ENCODE measurements at places on chromosomes 12 and 14.

DNA sequence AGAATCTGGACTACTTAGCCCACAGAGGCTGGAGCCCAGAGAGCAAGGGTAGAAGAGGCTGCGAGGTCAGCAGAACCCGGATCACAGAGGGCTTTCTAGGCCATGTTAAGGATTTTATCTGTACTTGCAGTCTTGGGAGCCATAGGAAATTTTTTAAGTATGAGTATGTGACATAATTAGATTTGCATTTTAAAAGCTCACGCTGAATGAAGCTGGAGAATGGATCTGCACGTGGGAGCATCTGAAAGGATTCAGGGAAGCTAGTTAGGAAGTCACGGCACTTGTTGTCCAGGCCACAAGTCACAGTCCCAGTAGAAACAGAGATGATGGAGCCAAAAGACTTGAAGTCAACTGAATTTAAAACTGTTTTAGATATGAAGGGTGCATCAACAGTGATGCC lies 14.1 kb downstream of the CORO1C start:
- no peak for DNase-seq

- DNase-seq, result no peak
Observed at GRCh38 chr12:20451761-20452160, 83.4 kb downstream of the PDE3A start.

- DNase-seq, result peak; percentile 62
Observed at GRCh38 chr12:59403259-59403932, 192.4 kb upstream of the SLC16A7 start.

DNA sequence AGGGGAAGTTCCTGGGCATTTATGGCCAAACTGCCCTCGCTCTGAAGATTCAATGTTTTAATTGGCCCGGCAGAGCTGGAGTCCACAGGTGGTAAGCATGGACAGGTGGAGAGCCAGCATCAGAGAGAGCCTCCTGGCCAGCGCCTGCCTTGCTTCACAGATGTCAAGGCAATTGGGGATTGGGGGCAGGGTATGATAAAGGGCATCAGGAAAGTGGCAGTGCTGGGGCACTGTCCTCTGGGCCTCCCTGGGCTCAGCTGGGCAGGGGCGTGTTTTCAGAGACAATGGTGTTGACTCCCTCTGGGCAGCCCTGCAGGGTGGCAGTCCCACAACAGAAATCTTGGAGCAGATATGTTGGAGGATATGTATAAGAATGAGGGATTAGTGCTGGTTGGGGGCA lies 237.3 kb downstream of the CACNA1C start:
- DNase-seq, result no peak

GRCh38 chr14:50542941-50543418 lies 10.6 kb upstream of the MAP4K5 start:
- DNase-seq, result peak; percentile 74

- DNase-seq, result no peak
Observed at GRCh38 chr12:24728366-24728765, 220.5 kb downstream of the BCAT1 start.

DNA sequence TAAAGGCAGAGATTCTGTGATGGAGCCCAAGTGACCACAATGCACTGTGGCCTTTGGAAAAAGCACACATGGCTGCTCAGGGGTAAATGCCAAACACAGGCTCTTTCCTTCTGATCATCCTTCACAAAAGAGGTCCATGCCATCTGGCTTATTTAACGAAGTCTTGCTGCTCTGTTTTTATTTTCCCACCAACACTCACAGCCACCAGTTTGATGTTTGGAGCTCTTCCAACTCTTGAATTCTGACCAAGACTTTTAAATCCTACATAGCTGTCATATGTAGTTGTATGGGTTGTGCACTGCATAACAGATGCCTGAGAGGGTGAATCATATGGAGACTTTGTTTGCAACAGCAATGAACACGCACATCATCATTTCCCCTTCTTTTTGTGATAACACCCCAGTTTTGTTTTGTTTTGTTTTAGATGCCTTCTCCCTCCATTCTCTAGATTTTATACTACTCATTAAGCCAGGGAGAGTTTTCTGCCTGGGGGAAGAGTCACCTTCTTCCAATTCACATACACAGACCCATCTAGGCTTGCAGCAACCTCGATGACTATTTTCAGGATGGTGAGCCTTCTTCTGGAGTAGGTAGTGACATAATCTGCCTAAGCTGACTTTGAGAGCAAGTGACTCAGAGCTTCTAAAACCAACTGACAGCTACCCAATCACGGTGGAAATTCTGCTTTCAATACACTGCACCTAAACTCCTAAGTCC lies 145.2 kb upstream of the WSCD2 start:
- peak; percentile 31 for DNase-seq

DNA sequence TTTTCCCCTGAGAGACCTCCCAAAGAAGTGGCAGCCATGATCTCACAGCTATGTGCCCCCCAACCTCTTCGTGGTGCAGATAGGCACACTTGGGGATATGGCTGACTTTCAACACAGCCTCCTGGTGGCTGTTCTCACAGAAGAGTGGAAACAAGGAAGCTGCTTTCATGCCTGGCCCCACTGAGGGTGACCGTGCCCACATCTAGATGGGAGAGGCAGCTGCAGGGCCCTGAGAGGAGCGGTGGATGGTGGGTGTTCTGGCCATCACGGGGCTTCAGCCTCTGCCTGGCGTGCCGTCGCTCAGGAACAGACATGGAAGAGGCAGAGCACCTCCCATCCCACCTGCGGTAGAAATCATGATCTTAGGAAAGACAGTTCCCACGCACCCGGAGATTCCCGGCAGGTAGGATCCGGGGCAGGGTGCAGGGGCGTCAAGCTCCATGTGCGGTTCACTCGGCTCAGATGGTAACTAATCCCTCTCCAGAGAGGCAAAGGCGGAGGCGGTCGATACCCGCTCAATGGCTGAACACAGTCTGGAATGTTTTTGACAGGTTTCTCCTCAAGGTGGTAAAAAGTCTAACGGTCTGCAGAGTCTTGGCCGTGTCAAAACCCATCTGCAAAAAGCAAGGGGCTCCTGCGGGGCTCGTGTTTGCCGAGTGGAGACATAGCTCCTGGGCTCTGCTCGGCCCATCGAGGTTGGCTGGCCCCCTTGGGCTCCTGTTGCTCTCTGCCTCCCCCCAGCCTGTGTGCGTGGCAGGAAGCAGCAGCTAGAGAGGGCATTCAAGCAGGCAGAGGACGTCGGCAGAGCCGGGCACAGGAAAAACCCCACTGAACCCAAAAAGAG lies 225.2 kb upstream of the RTL1 start:
- no peak for DNase-seq

DNA sequence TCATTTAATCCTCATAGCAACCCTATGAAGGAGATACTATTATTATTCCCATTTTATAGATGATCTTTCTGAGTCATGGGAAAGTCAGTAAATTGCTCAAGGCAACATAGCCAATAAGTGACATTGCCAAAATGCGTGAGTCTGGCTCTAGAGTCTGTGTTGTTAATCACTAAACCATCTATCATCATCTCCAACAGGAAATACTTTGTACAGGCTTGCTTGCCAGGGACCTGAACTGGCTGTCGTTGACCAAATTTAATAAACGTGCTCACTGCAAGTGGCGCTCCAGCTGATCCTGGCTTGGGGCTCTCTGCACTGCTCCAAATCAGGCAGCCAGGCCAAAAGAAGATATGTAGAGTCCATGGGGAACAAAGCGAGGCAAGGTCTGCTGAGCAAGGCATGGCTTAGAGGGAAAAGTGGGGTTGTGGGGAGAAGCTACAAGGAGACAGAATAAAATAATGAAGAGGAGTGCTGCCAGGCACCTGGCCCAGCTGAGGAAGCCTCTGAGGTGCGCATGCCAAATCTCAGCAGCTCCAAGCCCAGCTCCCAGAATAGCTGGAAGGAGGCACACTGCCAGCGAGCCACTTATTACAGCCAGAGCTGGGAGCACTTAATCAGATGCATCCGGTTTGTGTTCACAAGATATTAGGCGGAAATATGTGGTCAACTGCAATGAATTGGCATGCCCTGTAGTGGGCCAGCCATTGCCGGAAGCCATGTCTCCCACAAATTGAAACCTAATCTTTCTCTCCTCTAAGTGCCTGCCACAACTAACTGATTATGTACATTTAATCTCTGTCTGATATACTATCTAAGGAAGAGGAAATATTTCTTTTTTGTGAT lies 43.3 kb upstream of the PTPRO start:
- no peak for DNase-seq

DNA sequence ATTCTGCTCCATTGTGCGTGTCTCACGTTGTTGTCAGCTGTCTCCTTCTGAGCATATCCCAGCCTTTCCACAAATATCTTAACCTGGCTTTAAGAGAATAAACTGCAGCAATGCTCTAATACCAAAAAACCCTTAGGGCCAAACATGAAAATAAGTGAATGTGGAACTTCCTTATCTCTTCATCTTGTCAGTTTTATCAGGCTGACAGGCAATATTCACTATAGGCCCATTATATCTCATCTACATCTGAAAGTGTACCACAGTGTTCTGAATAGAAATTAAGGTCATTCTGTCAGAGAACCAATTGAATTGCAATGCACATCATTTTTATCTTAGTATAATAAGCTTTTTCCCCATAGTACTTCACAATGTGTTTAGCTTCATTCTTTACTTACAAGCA lies 933.1 kb upstream of the FBXO33 start:
- DNase-seq, result no peak

DNA sequence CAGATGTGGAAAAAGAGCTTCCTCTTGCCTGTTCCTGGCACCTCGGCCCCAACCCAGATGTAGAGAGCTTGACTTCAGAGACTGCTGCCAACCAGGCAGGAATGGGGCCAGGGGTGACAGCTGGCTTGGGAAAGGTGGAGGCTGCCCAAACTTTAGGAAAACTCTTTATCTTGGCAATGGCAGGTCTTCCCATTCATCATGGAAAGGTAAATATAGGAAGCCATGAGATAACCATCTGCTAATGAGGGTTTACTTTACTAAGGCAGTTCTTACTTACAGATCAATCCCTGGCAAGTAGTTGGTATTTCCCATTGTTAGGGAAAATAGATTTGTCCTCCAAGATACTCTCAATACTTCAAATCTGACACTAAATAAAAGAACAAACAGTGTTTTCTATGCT lies 143.1 kb upstream of the NUDT4 start:
- DNase-seq, result peak; percentile 47

- DNase-seq, result no peak
Observed at GRCh38 chr12:121295116-121295745, 1.3 kb downstream of the CAMKK2 start.

DNA sequence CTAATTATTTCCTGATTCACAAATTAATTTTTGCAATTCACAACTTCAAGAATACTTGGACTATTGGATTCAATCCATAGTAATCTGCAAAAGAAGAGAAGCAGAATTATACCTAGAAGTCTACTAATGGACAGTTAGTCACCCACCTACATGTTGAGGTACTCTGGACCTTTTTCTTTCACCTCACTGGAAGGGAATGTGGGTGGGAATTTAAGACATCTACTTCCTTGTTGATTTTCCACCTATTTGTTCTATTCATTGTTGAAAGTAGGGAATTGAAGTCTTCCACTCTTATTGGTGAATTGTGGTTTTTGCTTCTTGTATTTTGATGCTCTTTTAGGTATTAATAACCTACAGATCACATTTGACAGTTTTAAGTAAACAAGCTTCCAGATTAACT lies 11.0 kb downstream of the RESF1 start:
- DNase-seq, result no peak

GRCh38 chr12:63967358-63968145 lies 123.1 kb downstream of the SRGAP1 start:
- DNase-seq, result no peak

- DNase-seq, result no peak
Observed at GRCh38 chr14:101589486-101590015, 28.3 kb downstream of the DIO3 start.

DNA sequence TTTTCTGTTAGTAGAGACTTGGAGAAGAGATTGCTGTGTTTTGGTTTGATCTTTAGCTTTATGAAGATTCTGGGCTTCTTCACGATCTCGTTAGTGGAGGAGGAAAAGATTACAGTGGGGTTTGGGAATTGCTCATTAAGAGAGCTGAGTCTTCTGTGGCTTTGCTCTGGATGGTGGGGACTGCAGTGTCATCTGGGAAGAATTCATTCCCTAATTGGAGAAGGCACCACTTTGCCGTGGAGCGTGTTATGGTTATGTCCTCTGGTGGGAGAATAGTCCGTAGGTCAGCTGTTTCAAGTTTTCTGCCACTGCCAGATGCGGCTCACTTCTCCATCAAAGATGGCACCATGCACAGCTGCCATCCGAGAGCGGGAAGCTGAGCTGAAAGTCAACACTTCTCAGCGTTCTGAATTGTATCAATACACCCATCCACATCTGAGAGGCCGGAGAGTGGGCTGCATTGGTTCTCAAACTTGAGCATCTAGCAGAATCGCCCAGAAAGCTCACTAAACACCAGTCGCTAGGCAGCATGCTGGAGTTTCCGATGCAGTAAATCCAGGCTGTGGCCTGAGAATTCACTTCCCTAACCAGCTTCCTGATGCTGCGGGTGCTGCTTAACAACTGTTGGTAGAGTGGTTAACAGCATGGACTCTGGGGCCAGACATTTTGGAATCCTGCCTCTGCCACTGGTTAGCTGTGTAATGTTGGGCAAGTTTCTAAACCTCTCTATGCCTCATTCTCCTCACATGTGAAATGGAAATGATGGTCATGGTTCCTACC lies 117.8 kb downstream of the PLXNC1 start:
- DNase-seq, result no peak

- no peak for DNase-seq
Observed at GRCh38 chr12:122843455-122843854, 8.2 kb downstream of the HIP1R start.

DNA sequence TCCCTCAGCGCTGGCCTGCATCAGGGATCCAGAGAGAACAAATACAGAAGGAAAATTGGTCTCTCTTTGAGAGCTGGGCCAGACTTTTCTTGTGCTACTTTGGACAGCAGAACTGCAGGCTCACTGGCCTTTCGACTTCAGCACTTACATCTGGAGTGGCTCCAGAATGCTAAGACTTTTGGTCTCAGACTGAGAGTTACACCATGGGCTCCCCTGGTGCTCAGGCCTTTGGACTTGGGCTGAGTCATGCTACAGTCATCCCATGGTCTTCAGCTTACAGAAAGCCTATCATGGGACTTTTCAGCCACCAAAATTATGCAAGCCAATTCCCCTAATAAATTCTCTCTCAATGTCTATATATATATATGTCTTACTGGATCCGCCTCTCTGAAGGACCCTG lies 9.0 kb upstream of the CD163 start:
- no peak for DNase-seq

DNA sequence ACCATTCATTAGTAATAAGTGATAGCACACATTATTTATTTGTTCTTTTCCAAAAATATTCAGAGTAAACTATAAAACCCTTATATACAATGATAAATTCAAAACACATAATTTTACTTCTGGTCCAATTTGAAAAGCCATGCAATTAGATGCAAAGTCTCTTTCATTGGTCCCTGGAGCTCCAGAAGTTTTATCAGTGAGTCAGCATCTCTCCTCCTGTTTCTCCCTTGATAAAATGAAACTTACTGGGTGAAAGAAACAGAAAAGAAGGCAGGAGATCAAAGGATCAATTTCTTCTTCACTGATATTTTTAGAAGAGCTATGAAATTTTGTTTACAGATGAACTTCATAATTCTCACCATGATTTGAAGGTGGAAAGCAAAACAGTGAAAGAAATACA lies 47.5 kb downstream of the IFNG start:
- DNase-seq, result no peak

DNA sequence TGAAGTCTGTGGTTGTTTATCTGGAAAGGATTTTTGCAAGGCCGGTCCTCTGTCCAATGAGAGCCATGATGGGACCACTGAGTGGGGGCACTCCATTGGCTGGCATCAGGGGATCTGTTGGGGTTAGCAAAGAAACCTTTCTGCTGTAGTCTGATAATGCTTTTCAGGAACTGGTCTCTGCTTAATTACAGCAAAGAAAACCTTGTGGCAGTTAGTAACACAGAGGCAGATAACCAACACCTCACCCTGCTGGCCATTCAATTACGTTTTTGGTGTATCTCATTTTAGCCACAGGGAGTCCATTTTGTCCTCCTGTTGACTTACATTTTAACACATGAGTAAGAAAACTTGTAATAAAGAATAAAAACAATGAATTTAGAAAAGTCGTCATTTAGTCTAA lies 629.3 kb upstream of the MDGA2 start:
- DNase-seq, result no peak

All from NCI-H2171 treated with DMSO at 0.1 percent for 48 hours (cell line).